ENCODE measurements at places on chromosomes 1 and 21.

DNA sequence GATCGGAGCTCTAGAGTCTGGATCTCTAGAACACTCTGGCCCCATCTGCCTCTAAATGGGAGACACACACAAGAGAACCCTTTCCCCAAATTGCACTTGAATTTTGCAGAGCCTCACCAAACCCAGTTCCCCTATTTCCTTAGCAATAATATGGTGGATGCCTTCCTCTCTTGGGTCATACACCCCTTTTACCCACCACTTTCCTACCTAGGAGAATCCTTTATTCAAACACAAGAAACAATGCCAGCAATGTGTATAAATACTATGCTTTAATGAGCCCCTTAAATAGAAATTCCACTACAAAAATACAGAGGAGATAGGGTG lies 760 bp upstream of the SF3B4 start:
- no peak for DNase-seq

- DNase-seq, result no peak
Observed at GRCh38 chr1:173149887-173150286, 57.2 kb downstream of the TNFSF4 start.

DNA sequence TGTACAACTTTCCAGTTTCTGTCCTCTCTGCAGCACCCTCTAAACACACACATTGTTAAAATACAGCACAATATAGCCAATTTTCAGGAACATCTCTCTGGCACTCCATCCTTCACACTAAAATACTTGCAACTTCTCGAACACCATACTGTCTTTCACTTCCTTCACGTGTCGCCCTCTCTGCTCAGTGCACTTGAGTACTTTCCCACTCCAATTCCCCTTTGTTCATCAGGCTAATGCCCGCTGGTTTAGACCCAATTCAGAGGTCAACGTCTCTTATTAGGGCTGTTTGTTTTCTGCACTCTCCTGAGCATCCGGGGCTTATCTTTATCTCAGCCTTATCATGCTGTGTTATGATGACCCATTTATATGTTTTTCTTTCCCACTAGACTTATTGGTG lies 238.2 kb upstream of the SGIP1 start:
- DNase-seq, result no peak

DNA sequence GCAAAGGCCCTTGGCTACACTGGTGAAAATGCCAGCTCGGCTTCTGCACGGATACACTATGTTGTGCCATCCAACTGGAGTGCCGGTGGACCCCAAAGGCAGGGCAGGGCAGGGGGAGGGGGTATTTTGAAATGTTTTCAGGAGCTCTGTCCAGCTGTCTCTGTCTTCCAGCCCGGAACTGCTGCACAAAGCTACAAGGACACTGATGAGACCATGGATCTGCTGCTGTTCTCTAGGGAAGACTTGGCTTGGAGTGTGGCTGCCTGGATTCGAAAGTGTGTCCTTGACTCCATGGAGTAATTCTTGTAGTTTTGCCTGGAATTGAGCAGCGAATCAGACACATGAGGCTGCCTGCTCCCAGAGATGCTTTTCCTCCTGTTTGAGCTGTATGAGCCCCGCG lies 42.4 kb downstream of the TTC39A start:
- no peak for DNase-seq

- peak; percentile 25 for DNase-seq
Observed at GRCh38 chr1:109793486-109794318, 30.0 kb upstream of the EPS8L3 start.

GRCh38 chr1:169271098-169271497 lies 96.5 kb downstream of the NME7 start:
- no peak for DNase-seq

DNA sequence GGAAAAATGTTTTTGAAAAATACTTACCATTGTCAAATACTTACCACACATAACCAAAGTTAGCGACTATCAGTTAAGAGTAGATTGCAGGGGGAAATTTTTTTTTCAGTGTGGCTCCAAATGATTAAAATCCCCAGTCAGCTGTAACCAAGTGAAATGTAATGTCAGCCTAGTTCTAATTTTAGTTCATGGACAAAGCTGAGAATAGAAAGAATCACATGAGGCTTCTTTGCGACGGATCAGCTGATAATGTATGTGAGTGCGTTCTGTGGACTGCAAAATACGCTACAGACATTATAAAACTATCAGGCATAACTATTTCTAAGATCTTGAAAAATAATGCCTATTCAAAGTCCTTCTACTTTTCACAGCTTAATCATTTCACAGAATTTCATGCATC lies at the start of gene LRRC39:
Gene LRRC39, minus strand, starts transcription at position 166 of the 400 bp plus-strand sequence. CDS start 9,740 bp downstream, outside the sequence.
- DNase-seq, result no peak

- DNase-seq, result no peak
Observed at GRCh38 chr21:39453571-39454179, 1.9 kb downstream of the SH3BGR start.

- no peak for DNase-seq
Observed at GRCh38 chr1:11525516-11525915, 46.6 kb downstream of the DISP3 start.

DNA sequence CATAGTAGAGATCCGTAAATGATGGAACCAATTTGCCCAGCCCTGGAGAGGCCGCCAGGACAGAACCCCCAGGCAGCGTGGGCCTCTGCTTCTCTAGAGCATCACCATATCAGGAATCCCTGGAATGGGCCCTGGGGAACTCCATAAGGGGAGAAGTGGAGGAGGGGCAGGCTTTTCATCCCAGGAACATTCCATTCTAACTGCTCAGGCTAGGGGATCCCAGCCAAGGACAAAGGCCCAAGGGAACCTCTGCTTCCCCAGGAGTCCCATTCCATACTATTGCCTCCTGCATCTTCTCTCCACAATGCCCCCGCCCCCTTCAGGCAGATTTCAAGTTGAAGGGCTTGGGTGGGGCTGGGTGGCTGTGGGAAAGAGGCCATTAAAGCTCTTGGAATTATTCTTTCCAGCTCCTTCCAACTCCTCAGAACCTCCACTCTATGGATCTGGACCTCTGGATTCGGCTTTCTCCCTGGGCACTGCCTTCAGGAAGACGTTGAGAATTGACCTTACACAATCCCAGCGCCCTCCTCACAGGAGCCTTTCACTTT lies 6.0 kb downstream of the TRNP1 start:
- no peak for DNase-seq

GRCh38 chr1:44519035-44519676 lies 114.1 kb downstream of the RNF220 start:
- DNase-seq, result no peak

GRCh38 chr1:203504400-203505250 lies 10.7 kb downstream of the OPTC start:
- DNase-seq, result peak; percentile 78

- DNase-seq, result no peak
Observed at GRCh38 chr1:61131716-61132115, 49.4 kb downstream of the NFIA start.

DNA sequence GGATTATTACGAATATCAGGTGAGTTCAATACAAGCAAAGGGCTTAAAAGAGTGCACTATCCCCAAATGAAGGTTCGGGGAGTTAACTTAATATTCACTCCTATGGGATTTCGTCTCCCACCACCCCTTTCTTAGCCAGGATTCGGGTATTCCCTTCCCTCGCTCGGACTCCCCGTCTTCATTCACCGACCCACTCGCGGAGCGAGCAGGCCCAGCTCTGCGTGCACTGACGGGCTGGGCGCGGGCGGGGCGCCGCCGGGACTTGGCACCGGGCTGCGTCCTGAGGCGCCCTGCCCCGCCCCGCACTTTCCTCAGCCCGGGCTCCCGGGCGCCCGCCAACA lies 7.7 kb upstream of the MPZL1 start:
- DNase-seq, result no peak

DNA sequence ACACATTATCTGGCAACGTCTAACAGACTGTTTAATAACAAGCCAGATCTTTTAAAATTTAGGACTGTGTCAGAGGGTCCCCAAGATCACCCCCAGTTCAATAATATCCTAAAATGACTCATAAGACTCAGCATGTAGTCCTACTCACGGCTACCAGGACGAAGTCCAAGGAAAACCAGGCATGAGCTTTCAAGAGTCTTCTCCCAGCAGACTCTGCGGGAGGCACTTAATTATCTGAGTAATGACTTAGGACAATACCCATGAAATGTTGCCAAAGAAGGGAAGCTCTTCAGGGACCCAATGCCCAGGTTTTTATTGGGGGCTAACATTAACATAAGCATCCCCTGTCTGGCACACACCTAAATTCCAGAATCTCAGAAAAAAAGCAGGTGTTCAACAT lies 7.0 kb downstream of the HFM1 start:
- no peak for DNase-seq

- no peak for DNase-seq
Observed at GRCh38 chr1:19300211-19300610, 11.6 kb upstream of the AKR7A3 start.

- no peak for DNase-seq
Observed at GRCh38 chr1:215081661-215082531, 641 bp upstream of the KCNK2 start.

DNA sequence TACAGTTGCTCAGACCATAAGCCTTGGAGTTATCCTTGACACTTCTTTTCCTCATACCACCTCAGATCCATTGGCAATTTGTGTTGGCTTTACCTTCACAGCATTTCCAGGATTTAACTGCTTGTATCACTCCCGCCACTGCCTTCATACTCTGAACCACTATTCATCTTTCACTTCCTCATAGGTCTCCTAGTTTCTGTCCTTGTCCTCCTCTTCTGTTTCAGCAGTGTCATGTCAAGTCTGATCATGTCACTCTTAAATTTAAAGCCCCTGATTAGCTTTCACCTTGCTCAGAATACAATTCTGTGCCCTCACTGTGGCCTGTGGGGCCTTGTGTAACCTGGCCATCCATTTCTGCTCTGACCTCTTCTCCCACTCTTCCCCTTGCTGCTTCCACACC lies 34.7 kb upstream of the C1orf115 start:
- no peak for DNase-seq

GRCh38 chr1:203185061-203185461 lies 1.4 kb downstream of the CHI3L1 start:
- DNase-seq, result no peak
